ENCODE measurements at places on chromosomes 1 and 21.

DNA sequence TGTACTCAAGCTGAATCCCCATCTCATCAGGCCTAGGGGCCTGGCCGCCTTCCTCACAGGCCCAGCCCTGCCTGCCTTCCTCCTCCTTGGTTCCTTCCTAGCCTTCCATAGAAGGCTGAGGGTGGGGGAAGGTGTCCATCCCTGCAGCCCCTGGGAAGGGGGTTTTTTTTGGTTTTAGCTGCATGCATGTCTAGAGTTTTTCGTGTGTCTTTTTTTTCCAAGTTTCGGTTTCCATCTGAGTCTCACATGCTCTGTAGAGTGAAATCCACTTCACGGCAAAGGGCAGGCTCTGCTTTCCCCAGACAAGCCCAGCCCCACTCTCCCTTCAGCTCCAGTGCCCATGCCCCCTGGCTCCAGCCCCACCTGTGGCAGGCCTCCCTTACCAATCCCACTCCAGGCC is 32.1 kb downstream of the GRHL3 start:
- no peak for DNase-seq

DNA sequence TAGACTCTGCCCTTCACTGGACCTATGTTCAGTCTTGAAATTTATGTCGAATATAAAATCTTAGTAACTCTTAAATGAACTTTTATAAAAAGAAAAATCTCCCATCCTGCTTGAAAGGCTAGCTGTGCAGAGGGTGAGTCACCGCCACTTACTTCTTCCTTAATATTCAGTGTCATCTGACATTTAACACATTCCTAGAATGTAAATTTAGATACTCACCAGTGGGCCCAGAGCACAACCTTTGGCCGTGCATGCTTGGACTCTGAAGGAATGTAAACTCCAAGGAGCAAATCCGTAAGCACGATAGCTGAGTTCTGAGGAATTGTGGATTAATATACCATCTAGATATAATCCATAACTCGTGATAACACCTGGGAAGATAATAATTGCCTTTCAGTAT is 403.3 kb downstream of the KCTD3 start:
- DNase-seq = no peak

GRCh38 chr1:41109310-41110197 is 88.0 kb upstream of the SLFNL1 start:
- DNase-seq = peak; percentile 76

GRCh38 chr1:205739348-205740160 is 10.4 kb downstream of the NUCKS1 start:
- DNase-seq = peak; percentile 45

GRCh38 chr1:14413819-14414490 is 184.5 kb upstream of the KAZN start:
- peak; percentile 18 for DNase-seq

DNA sequence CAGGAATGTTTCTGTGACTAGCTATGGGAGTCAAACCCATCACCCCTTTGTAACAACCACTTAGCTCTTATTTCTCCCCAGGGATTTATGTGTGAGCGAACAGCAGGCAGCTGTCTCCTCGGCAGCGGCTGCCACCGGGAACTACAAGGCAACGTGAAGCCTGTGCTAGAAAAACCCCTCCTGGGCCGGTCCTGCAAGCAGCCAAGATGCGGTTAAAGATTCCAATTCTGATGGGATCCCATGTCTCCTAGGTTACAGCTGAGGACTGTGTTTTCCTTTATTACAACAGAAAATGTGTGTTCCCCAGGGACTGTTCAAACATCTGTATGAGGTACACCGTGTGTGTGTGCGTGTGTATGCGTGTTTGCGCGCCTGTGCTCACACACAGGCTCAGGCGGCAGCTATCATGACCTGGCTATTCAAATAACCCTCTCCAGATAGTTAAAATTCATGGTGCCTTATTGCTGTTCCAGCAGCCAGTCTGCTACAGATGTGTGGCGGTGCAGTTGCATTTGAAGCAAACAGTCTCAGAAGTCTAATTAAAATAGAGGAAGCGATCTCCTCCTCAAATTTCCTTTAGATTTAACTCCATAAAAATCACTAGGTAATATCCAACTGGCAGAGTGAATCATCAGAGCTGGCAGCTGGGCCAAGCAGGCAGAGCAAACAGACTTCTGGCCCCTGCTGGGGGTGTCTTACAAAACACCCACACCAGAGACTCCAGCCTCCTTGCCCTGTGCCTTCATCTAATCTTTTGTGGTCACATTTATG is 68.0 kb downstream of the LMX1A start:
- no peak for DNase-seq

DNA sequence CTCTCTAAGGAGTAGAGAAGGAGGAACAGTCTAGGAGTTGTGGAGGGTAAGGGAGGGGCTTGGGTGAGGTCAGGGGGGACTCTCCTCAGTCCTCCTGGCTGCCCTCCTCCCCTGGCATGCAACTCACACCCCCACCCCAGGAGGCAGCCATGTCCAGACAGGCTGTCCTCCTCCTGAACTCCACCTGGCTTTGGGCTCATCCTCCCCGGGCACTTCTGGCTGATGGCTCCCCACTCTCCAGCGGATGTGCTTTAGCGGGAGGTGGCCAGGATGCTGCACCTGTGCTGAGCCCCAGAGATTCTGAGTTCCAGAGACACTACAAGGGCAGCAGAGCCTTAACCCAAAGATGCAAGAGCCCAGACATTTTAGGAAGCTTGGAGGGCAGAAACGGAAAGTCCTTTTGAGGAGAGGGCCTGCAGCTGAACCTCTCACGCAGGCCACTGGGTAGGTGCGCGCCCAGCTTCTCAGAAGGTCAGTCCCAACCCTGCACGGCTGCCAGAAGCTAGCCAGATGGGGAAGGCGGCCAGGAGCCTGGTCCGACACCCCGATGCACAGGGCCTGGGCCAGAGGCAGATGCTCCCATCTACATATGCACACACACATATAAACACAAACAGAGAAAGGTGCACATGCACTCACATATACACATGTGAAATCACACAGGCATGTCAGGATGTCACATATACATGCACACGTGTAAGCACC is 83.4 kb downstream of the PDE9A start:
- DNase-seq = no peak

DNA sequence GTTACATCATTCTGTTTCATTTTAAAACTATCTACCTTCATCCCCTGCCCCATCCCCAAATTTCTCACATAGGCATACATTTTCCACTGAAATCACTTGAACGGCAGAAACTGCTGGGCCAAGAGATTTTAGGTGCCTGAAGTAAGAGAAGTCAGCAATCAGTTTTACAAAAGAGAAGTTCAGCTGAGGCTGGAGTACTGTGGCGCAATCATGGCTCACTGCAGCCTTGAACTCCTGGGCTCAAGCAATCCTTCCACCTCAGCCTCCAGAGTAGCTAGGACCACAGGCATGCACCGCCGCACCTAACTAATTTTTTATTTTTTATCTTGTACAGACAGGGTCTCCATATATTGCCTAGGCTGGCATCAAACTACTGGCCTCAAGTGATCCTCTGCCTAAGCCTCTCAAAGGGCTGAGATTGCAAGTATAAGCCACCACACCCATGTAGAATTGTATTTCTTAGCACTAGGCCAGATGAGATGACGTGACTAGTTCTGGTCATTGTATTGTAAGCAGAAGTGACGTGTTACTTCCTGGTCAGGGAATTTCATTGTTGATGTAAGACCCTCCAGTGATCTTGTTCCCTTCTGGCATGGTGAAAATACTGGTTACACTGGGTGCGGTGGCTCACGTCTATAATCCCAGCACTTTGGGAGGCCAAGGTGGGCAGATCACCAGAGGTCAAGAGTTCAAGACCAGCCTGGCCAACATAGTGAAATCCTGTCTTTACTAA is 7.1 kb downstream of the BECN2 start:
- no peak for DNase-seq

- DNase-seq = no peak
Measured at GRCh38 chr1:92367496-92367895, 68.6 kb downstream of the RPAP2 start.

DNA sequence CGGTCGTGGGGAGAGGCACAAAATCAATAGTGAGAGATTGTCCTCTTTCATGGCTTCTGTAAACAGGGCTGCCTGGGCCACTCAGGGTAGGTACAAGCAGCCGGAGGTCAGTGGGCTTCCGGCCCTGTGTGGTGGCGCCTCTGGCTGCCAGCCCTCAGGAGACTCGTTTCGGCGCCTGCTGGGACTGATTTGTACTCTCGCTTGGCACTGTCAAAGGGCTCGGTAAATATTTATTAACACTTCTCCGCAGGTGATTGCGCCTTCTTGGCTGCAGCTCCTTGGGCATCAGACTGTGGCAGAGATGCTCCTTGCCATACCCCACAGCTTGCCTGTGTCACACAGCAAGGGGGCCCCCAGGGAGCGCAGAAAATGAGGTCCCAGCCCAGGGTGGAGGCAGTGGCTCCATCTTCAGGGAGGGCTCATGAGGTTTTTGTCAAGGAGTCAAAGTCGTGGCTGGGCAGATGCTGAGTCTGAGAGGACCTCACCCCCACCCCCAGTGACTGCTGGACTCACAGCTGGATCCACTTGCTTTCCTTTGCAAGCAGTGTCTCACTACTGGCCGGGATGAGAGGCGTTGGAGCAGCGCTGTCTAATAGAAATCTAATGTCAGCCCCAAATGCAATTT is 262.5 kb downstream of the GRIK3 start:
- DNase-seq = no peak

DNA sequence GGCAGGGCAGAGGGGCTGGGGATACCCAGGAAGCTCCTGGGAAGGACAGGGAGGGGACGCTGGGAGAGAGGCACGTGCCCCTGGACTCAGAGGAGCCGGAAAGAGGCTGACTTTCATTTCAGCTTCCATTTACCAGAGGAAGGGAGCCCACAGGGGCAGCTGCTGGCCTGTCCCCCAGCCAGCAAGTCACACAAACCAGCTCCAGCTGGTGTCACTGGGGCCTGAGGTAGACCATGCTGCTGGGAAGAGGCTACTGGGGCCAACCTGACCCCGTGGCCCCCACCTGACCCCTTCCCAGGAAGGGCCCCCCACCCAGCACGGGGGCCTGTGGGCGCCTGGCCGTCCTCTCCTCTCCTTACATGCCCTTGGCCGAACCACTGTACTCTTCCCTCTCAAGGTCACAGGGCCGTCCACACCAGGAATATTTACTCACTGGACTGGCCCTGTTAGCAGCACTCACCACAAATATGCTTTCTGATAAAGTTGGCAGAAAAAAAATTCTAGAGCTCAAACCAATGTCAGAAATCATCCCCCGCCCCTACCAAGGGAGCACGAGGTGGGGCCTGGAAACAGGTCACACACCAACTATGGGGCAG is 110.5 kb downstream of the CASZ1 start:
- no peak for DNase-seq

- no peak for DNase-seq
Measured at GRCh38 chr1:221087919-221088318, 208.7 kb downstream of the HLX start.

GRCh38 chr21:28640326-28640725 is 352.4 kb downstream of the LTN1 start:
- DNase-seq = no peak

DNA sequence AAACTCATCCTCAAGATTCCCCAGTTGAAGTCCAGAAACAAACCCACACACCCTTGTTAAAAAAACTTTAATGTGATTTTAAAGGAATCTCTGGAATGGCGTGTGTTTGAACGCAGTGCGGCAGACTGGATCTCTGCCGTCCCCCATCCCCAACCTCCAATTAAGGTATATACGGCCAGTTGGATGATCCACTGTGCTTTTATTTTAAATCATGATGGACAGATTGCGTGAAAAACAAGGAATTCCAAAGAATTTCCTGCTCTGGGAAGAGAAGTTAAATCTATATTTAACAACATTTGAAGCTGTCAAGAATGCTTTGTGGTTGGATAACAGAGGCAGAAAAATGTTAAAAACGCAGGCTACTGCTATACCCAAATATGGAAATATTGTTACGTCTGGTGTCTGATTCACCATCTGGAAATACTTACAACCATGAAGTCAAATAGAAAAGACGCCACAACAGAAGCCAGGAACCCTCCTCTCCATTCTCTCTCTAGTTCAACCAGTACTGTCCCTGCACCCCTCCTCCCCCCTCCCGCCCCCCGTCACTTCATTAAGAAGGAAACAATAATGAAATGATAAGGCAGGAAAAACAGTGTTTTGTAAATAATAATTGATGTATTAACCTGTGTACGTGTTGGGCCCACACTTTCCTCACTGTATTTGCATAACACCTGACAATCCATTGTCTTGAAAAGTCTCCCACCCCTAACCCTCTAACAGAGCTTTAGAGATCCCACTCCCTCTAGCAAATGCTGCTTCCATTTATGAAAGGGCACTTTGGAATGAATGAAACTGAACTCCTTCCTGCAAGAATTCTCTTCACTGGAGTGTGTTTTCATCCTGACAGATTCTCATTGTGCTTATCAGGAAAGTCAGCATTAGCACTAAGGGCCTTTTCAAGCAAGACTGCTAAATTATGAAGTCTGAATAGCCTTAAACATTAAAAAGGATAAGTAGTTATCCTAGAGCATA is 2.0 kb upstream of the CCN1 start:
- DNase-seq = peak; percentile 87

- DNase-seq = no peak
Measured at GRCh38 chr21:45766055-45766454, 122.5 kb downstream of the PCBP3 start.

DNA sequence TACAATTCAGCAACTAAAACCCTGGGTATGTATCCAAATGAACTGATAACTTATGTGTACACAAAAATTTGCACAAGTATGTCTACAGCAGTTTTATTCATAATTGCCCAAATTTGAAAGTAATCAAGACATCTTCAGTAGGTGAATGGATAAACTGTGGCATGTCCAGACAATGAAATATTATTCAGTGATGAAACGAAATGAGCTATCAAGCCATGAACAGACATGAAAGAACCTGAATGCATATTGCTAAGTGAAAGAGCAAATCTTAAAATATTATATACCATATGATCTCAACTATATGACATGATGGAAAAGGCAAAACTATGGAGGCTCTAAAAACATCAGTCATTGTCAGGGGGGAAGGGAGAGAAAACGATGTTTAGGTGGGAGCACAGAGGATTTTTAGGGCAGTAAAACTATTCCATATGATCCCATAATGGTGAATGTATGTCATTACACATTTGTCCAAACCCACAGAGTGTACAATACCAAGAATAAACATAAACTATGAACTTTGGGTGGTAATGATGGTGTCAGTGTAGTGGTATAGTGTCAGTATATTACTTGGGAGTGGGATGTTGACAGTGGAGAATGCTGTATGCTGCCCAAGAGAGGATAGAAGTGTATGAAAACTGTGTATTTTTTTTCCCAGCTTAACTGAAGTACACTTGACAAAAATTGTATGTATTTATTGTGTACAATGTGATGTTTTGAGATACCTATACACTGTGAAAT is 92.8 kb upstream of the PPP2R5A start:
- no peak for DNase-seq

DNA sequence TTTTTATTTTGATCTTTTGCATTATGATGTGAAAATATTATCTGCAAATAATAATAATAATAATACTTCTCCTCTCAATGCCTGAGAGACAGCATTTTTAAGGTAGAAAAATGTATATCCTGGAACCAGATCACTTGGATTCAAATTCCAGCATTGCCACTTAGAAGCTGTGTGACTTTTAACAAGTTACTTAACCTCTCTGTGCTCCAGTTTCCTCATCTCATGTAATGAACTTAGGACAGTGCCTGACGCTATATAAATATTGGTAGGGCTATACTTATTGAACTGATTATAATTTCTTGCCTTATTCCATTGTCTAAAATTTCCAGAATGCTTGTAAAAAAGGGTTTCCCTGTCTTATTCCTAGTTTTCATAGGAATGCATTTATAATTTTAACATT is 137.2 kb downstream of the IGSF21 start:
- DNase-seq = no peak

- no peak for DNase-seq
Measured at GRCh38 chr21:15848634-15849560, 119.1 kb downstream of the USP25 start.
